ENCODE measurements at places on chromosomes 3 and 15. TPM values are rescaled to one million over a fixed set of nuclear protein-coding genes. Genes with fewer than 3 reads are reported as not detected.

ITPKA gene
- total RNA-seq: not detected

BFSP2 gene
- total RNA-seq: not detected

NR2F2 gene
- 22.9 TPM for total RNA-seq

ZNF501 gene
- 5.4 TPM for total RNA-seq

- peak; percentile 44 for DNase-seq
- peaks cover 10% of the 10 kb centered on the region for H3K27me3 ChIP-seq
- H3K4me3 ChIP-seq: no peak overlapping the region
Measured at GRCh38 chr3:13703071-13703470, 154.1 kb downstream of the FBLN2 start.

DNA sequence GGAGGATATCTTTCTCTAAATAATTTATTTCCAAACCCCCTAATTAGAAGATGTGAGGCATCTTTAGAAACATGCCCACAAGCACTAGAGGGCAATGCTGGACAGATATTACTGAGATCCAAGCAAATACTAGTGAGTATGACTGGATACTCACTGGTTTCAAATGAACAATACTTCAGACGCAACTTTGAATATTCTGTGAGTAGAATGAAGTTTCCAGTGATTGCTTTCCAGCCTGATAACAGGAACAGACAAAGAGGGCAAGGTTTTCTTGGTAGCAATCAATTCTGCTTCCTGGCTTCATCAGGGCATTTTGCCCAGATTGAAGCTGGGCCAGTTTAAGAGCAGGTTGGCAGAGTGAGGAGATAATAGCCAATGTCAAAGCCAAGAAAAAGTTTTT lies 442.6 kb upstream of the PDZRN3 start:
- no peaks in the 10 kb centered on the region for H3K36me3 ChIP-seq
- H3K27ac ChIP-seq: no peak overlapping the region
- no peaks in the 10 kb centered on the region for H3K27me3 ChIP-seq
- no peaks in the 10 kb centered on the region for H3K4me1 ChIP-seq
- DNase-seq: no peak
- no peak overlapping the region for H3K4me3 ChIP-seq

- DNase-seq: no peak
- no peaks in the 10 kb centered on the region for H3K27me3 ChIP-seq
- H3K27ac ChIP-seq: no peak overlapping the region
- no peak overlapping the region for H3K4me3 ChIP-seq
- no peaks in the 10 kb centered on the region for H3K36me3 ChIP-seq
- H3K4me1 ChIP-seq: no peaks in the 10 kb centered on the region
Measured at GRCh38 chr3:37686220-37686619, 175.5 kb upstream of the CTDSPL start.

DNA sequence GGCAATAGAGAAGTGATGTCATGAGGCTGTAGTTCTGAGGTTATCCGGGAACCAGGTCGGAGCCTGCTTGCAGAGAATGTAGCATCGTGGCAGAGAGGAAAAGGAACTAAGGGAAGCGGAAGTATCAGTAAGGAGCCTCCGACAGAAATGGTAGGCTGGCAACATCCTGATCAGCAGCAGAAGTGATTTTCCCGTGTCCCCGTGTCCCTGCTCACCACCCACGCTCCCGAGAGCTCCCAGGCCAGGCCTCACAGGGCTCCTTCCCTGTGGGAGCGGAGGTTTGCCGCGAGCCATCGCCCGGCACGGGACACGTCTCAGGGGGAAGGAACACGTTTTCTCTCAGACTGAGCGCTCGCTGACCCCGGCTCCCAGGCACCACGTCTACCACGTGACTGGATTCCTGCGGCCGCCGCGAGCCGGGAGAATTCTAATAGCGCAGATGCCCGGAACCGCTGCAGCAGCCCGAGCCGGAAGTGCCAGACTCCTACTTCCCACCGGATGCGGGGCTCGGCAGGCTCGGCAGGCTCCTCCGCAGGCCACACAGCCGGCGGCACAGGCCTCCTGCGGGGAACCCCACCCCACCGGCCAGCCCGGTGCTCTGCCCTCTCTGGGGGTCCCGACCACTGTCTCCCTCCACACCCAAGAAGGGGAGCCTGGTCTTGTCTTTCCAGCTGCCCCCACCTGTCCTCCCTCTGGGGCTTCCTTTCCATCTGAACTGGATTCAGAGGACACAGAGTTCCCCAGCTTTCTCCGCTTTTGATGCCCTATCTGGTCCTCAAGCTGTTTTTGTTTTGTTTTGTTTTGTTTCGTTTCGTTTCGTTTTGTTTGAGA lies 99.3 kb downstream of the BDH1 start:
- H3K4me1 ChIP-seq: no peaks in the 10 kb centered on the region
- H3K36me3 ChIP-seq: no peaks in the 10 kb centered on the region
- H3K4me3 ChIP-seq: peak overlapping the region; percentile 59
- H3K27me3 ChIP-seq: no peaks in the 10 kb centered on the region
- DNase-seq: peak; percentile 80
- H3K27ac ChIP-seq: peak overlapping the region; percentile 88

DNA sequence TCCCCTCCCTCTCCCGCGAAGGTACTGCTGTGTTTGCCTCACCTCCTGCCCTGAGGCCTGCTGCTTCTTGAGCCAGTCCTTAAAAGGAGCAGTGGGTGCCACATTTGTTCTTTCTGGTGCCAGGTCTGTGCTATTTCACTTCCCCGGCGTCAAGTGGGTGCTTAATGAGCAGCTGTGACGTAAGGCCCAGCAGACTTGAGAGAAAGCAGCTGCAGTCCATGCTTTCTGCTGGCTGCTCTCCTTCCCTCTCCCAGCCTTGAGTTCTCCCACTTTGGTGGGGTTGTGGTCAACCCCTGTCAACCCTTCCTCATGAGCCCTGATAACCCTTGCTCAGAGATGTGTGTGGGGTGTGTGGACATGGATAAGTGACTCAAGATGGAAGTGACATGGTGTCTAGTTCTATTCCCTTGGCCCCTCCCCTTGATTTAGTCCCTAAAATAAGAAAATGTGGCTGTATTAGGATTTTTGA lies 6.9 kb downstream of the INAFM2 start:
- no peaks in the 10 kb centered on the region for H3K36me3 ChIP-seq
- peaks cover 10% of the 10 kb centered on the region for H3K4me1 ChIP-seq
- H3K4me3 ChIP-seq: no peak overlapping the region
- no peaks in the 10 kb centered on the region for H3K27me3 ChIP-seq
- peak overlapping the region; percentile 40 for H3K27ac ChIP-seq
- peak; percentile 48 for DNase-seq

- no peaks in the 10 kb centered on the region for H3K4me1 ChIP-seq
- no peak overlapping the region for H3K27ac ChIP-seq
- DNase-seq: no peak
- no peaks in the 10 kb centered on the region for H3K27me3 ChIP-seq
- no peaks in the 10 kb centered on the region for H3K36me3 ChIP-seq
- H3K4me3 ChIP-seq: no peak overlapping the region
Measured at GRCh38 chr3:77102951-77103769, 63.3 kb downstream of the ROBO2 start.

DNA sequence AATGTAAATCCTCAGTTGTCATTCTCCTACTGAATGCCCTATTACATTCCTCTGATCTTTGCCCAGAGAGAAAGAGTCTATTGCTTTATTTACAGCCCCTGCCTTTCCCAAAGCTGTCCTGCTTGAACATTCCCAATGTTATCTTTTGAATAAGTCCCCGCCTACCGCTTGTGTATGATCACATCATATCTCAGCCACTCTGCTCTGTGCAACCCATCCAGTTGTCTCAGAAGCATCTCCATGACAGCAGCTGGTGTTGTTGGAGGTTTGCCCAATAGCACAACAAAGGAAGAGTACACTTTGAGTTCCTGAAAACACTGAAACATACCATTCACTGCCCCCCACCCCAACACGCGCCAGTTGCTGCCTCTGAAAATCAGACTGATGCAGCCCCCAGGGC lies 22.0 kb upstream of the FAM3D start:
- H3K27ac ChIP-seq: no peak overlapping the region
- H3K27me3 ChIP-seq: no peaks in the 10 kb centered on the region
- no peaks in the 10 kb centered on the region for H3K4me1 ChIP-seq
- DNase-seq: no peak

- no peak overlapping the region for H3K27ac ChIP-seq
- no peaks in the 10 kb centered on the region for H3K27me3 ChIP-seq
- H3K4me3 ChIP-seq: no peak overlapping the region
- no peaks in the 10 kb centered on the region for H3K36me3 ChIP-seq
Measured at GRCh38 chr3:105137911-105138310, 228.8 kb upstream of the ALCAM start.
